ENCODE measurements at places on chromosomes 12 and 14.

DNA sequence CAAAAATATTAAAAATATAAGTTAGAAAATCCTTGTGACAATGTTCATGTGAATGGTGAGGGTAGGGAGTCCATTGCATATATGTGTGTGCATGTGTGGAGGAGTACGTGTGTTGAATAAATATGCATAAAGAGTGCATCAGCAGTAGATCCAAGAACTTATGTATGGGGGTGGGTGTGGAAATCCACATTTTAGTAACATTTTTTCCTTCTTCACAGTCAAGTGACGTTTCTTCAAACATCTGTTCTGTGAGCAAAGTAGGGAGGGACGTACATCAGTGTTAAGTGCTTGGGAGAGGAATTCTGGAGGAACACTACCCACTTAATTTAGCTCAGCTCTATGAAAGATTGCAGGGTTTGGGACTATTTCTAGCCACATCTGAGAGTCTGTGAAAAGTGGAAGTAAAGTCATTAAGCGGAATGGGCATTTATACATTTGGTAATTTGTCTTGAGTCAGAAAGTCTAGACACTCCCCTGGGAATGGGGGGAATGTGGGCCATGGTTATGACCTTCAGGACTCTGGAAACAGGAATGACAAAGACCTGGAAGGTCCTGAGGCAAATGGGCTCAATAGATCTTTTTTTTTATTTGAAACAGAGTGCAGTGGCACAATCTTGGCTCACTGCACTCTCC, 156.4 kb upstream of the PLXNC1 start:
- DNase-seq: no peak

DNA sequence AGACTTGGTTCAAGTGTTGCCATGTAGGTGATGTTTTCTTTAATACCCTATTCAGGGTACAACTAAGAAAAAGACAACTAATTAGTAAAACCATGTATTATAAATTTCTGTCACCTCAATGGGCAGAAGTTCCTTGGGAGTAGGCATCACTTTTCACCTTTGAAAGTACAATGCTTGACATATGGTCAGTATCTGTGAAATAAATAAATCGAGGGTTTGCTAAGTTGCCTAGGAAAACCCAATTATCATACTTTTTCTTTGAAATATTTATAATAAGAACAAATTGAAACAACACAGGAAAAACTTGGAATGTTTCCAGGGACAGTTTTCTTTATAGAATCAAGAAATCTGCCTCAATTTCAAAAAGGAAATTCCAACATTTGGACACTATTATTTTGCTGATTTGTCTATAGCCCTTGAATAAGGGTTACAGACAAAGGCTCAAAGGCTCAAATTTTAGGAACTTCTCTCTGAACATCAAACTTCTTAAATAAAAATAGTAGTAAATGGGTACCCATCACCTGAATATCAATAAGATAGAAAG, 13.7 kb downstream of the FGD6 start:
- no peak for DNase-seq

- DNase-seq: no peak
These were observed 4.8 kb downstream of the ITGA7 start for GRCh38 chr12:55702861-55703260.

- DNase-seq: no peak
These were observed 32.6 kb upstream of the NTF3 start for GRCh38 chr12:5399266-5399665.

DNA sequence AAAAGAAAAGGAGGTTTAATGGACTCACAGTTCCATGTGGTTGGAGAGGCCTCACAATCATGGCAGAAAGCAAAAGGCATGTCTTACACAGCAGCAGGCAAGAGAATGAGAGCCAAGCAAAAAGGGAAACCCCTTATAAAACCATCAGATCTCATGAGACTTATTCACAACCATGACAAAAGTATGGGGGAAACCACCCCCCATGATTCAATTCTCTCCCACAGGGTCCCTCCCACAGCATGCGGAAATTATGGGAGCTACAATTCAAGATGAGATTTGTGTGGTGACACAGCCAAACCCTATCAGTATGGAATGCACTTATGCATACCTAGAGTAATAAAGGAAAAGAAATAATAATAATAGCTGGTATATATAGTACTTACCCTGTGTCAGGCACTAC, 4.5 kb upstream of the GLIPR1 start:
- no peak for DNase-seq

DNA sequence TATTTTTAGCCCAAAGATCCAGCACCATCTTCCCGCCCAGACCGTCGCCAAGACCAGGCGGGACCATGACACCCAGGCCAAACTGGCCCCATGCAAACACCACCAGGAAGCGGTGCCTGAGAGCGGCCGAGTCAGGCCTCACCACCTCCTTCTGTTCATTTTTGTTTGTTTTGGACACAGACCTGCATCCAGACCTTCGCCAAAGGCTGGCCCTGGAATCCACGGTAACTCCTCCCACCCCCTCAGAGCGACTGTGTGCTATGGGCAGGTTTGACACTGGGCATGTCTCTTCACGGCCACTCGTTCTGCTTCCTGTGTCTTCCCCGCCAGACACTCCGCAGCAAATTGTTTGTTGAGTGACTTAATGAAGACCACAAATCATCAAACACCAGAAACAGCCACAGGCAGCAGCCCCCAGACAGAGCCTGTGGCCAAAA, 47.1 kb downstream of the NCOR2 start:
- DNase-seq: no peak

DNA sequence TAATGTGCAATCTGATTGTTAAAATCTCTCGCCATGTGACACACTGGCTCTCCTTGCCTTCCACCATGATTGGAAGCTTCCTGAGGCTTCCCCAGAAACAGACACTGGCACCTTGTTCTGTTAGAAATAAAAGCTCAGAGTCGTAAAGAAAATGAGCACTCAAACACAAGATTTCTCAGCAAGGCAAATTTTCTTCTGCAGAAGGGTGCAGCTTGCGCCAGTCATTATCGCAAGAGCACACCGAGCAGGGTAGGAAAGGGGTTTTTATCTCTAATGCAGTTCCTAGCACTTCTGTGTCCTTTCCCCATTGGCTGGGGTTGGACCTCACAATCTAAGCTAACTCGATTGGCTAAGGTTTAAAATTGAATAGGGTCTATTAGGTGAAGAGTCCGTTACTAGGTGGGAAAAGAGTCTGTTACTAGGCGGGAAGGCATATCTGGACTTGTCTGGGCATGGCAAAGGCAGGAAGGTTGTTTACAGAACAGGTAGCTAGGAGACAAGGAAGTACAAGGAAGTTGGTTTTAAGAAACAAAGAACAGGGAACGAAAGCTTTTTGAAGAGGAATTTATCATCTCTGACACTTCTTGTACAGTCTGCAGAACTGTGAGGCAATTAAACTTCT, 62.6 kb upstream of the BICD1 start:
- no peak for DNase-seq

GRCh38 chr12:94290353-94290752, 142.0 kb downstream of the PLXNC1 start:
- DNase-seq: no peak

DNA sequence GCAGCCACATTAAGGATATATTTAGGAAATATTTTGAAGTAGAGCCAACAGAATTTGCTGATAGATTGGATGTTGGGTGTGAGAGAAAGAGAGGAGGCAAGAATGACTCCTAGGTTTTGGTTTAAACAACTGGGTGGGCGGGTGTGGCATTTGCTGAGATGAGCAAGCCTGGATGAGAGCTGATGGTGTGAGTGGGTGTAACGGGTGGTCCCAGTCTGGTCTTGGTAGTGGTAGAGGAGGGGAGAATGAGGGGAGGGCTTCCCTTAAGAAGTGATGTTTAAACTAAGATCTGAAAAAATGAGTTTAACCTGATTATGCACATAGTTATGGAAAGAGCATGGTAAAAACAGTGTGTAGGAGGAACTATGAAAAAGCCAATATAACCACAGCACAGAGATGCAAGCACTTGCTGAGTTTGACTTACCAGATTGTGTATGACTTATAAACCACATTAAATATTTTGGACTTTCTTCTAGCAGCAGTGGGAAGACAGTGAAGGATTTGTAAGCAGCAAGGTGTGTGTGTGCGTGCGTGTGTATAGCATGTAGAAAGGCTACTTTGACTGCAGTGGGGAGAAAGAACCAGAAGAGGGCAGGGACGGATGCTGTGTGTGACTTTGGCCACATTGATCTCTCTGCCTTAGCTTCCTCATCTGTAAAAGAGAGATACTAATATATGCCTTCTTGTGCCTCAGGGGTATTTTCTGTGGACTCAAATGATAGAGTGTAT, 139.7 kb downstream of the PRIMA1 start:
- DNase-seq: no peak

DNA sequence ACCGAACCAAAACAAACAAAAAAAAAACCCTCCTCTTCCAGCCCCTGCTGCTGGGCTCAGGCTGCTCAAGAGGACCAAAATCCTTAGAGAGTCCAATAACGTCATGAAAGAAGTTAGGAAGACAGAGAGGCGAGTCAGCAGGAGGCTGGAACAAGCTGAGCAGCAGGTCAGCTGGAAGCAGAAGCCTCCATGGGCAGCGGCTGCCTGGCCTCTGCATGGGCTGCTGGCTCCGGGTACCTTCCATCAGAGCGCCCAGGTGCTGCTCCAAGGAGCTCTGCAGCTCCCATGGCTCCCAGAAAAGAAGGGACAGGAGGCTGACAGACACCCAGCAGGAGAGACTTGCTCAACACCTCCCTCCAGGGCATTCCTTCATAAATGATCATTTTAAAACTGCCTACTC, 3.2 kb upstream of the KRT2 start:
- no peak for DNase-seq

GRCh38 chr14:52051251-52051650, 17.6 kb downstream of the NID2 start:
- DNase-seq: no peak

GRCh38 chr12:117854339-117855012, 114.3 kb downstream of the KSR2 start:
- DNase-seq: no peak

DNA sequence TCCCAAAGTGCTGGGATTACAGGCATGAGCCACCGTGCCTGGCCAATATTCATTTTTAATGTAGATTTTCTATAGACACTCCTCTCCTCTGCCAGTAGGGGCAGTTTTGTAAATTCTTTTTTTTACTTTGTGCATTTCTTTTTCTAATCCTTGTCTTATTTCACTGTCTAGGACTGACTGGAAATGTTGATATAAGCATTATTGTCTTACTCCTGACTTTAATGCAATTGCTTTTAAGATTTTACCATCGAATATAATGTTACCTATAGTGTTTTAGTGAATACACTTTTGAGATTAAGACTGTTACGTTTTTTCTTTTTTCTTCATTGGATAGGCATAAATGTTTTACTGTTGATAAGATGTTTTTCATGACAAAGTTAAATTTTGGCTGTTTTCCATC, 35.4 kb upstream of the EMP1 start:
- no peak for DNase-seq

DNA sequence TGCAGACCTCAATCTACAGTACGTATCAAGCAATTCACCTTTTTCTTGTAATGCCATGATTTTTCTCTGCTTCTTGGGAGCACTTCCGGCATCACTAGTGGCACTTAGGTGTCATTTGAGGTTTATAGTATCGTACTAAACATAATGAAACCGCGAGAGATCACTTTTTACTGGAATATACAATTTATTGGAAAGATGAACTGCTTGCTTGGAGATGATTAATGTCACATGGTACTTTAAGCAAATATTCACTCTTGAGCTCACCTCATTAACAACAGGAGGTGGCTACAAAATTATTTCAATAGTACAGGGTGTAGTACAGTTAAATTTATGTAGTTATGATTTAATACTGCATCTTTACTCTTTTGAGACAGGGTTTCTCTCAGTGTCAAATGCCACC, 11.5 kb downstream of the FUT8 start:
- DNase-seq: no peak

DNA sequence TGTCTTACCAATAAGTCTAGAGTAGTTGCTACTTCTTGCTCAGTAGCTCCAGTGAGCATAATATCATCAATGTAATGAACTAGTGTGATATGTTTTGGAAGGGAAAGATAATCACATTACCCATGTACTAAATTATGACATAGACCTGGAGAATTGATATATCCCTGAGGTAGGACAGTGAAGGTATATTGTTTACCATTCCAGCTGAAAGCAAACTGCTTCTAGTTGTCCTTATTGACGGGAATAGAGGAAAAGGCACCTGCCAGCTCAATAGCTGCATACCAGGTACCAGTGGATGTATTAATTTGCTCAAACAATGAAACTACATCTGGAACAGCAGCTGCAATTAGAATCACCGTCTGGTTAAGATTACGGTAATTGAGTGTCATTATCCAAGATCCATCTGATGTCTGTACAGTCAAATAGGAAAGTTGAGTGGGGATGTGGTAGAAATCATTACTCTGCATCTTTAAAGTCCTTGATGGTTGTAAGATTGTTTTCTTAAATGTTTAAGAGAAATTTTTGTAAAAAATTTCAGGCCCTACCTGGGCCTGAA, 100.0 kb upstream of the ARHGAP5 start:
- DNase-seq: no peak

DNA sequence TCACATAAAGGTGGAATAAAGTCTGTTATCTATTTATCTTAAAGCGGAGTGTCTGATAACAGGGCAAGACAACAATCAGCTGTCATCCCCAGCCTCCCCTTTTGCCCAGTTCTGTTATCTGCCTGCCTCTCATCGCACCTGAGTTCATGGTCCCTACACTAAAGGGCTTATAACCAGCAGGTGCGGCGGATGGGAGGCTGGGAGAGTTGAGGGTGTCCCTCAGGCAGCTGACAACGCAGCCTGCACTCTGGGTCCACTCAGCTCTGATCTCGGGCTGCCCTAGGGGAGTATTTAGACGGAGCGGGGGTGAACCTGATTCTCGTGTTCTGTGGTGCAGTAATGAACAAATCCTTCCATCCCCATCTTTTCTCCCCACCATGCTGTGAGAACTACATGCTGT, 34.0 kb upstream of the JDP2 start:
- no peak for DNase-seq

DNA sequence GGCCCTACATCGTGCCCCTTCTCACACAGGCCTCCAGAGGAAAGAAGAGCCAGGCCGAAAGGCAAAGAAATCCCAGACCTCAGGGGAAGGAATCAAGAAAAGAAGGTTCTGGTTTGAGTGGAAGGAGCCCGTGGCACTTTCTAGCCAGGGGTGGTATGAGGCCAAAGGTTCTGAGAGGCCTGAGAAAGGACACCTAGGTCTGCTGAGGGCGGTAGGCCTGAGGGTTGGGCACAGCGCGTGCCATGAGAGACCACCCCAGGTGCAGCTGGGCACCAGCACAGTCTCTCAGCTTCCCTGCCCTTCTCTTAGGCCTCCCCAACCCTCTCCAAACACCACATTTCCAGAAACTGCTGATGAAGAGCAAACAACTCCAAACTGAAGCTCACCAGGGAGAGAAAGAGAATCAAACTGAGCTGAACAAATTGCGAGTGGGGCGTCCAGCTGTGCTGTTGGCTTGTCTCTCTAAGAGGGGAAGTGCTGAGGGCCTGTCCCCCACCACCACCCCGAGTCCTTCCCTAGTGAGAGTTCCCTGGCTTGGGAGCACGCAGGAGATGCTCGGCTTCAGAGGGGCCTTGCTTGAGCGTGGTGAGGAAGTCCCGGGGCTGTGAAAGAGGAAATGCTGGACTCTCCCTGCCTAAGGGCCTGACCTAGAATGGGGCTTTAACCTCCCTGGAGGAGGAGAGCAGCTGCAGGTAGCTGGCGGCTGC, 184.8 kb downstream of the ZFP36L1 start:
- peak; percentile 28 for DNase-seq

Data from anterior cingulate cortex (tissue), 58 donors.